CD4-positive, alpha-beta T cell treated with Interleukin-17A for 4 hours (primary cell): ENCODE measurements at places on chromosomes 1 and 21.

DNA sequence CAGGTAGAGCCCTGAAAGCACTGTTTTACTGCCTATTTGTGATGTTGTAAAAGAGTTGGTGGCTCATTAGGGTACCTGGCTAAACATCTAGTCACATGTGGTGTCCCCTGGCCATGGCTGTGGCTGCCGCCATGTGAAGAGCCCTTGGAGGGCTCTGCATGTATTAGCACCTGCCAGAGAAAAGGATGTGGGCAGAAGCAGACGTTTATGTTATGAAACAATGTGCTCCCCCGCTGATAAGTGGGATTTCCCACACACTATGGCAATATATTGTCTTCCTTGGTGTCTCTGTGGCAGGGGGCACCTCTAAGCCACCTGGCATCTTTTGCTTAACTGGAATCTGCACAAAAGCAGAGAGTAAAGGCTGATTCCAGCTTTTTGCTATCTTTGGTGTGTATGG, 9.6 kb downstream of the TENT5C start:
- DNase-seq = peak; percentile 18

DNA sequence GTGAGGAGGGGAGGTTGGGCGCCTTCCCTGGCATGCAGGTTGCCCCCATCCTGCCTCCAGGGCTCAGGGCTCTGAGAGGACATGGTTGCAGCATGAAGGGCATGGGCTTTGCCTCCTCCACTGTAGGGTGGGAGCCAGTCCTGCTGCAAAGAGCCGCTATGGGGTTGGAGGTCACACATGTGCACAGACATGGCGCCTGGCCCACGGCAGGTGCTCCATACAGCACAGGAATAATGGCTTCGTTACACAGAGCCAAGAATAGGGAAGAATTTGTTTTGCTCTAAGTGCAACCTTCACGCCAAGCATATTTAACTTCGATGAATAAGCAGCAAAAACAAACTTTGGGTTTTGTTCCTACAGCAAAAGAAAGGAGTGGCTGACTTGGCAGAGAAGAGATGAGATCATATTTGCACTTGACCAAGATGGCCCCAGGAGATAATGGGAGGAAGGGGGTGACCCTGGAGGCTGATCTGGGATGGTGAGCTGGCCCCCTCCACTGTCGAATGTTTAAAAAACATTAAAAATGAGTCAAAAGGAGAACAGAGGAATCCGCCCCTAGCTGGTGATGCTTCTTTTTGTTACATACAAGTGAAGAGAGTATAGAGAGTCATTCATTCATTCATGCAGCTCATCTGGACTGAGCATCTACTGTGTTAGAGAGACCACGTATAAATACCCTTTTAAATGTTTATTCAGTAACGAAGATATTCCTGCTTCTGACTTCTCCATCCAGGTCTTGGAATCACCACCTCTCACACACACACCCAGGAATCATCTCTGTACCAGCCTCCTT, 12.4 kb upstream of the C2CD2 start:
- no peak for DNase-seq

DNA sequence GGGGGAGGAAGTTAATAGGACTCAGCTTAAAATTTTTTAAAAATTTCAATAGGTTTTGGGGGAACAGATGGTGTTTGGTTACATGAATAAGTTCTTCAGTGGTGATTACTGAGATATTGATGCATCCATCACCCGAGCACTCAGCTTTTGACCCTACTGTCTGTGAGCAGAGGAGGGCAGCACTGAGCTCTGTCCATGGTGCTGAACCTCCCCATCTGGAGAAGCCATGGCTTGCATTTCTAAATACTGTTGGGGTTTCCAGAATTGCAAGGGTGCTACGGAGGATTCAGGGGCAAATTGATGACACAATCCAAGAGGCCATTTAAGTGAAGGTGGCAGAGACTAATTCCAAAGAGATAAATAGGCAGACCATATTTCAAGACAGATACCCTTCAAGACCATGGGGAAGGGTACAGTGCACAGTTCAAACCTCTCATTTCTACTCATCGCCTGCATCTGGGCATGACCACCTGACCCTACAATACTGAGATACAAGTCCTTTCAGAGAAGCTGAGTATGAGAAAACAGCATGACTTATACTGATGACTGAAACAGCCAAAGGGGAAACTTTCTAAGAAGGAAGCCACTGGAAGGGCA, 17.2 kb downstream of the SYT2 start:
- DNase-seq = peak; percentile 71

GRCh38 chr1:39608921-39609320, 30.5 kb downstream of the HEYL start:
- no peak for DNase-seq

DNA sequence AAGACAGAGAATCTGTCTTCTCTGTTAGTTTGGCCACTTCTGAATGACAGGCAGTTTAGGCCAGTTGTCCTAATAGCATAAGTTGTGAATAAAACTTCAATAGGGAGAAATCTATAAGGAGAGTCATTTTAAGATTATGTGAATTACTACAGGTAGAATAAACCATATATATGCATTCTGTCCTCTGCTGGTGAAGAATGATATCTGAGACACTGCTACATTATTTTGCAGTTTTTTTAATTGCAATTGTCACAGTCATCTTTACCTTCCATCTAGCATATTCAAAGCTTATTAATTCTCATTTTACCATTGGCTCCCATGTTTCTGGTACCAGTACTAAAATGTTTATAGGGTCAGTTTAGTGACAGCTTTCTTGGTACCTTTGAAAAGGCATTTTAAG, 519.6 kb upstream of the DEPDC1 start:
- DNase-seq = no peak

- no peak for DNase-seq
These were observed 22.0 kb upstream of the KCNC4 start for GRCh38 chr1:110188035-110188618.

- DNase-seq = no peak
These were observed 3.0 kb downstream of the FNDC5 start for GRCh38 chr1:32867671-32868070.

DNA sequence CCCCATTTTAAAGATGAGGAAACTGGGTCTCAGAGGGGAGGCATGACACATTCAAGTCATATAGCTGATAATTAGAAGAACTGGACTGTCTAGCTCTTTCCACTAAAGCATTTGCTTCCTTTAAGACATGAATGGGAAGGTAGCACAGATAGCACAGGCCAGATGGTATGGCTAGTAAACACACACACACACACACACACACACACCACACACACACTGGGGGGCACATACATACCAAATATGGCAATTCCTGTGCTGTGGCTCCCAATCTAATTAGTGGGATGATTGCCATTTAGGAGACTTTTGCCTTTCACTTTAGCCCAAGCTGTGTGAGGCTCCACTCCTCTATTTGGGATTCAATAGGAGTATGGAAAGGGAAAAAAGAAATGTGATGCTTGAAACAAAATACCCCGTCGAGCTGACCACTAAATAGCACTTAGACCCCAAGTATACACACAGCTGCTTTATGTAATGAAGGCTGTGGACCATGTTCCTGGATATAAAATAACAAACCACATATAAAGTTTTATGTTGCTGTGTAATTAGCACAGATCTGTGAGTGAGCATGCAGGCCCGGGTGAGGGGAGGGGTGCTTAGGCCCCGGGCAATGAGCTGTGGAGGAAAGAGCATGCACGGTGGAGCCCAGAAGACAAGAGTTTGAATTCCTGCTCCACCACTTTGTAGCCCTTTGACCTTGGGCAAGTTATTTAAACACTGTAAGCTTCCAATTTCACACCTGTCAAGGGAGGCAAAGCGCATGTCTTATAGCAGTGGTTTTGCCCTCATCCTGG, 6.8 kb upstream of the TRABD2B start:
- no peak for DNase-seq

- DNase-seq = no peak
These were observed 46.4 kb upstream of the CDC42BPA start for GRCh38 chr1:227364657-227365056.

DNA sequence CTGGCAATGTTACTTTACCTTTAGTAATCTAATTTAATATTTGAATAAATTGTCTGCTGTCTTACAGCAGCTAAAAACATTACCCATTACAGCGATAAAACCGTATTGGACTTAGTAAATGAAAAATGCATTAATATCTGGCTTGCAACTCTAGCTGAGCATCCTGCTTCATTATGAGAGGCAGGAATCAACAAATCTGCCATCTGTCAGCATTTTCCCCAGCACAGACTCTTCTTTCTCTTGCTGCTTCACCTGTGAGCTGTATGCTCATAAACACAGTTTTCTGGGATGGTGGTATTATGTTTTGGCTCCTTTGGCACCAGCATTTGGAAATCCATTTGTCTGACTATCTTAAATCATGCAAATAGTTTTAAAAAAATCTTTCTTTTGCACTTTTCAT, 487.1 kb downstream of the KCNT2 start:
- DNase-seq = no peak

DNA sequence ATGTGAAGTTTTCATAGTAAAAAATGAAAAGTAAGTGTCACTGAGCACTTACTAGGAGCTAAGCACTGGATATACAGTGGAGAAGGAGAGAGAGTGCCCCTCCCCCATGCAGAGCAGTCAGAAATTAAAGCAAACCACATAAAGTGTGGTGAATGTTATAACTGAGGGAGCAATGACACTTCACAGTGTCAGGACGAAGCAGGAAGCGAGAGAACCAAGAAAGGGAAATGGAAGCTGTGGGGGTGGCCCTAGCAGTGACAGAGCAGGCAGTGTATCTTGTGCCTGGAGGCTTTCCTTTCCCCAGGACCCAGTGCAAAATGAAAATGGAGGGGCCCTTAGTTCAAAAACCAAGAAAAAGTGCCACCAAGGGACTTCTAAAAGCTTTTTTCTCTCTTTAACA, 21.5 kb upstream of the RCAN3 start:
- DNase-seq = peak; percentile 78

DNA sequence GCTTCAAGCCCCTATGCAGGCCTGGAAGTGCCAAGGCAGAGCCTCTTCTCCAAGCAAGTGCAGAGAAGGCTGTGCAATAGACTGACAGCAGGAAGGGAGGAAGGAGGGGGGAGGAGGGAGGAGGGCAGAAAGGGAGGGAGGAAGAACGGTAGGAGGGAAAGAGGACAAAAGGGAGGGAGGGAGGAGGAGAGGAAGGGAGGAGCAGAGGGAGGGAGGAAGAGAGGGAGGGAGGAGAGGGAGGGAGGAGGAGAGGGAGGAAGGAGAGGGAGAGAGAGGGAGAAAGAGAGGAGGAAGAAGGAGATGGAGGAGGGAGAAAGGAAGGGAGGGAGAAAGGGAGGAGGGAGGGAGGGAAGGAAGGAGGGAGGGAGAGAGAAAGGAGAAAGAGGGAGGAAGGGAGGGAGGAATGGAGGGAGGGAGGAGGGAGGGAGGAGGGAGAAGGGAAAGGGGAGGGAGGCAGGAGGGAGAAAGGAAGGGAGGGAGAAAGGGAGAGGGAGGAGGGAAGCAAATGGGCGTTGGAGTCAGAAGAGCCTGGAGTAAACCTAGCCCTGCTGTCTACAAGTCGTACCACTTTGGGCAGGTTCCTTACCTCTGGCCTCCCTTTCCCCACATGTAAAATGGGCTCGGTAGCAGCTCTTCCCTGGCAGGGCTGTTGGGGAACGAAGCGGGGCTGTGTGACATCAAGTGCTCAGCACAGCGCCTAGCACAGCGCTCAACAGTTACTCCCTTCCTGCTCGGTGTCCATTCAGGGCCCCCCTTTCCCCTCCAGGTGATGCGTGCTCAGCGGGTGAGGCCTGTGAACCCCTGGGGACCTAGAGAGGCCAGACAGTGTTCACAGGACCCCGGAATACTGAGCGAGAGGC, 244.6 kb downstream of the NPHP4 start:
- no peak for DNase-seq

- peak; percentile 76 for DNase-seq
These were observed 14.5 kb upstream of the C1orf141 start for GRCh38 chr1:67149179-67149770.
